ENCODE measurements at places on chromosomes 3 and 15.

- no peak for DNase-seq
These were observed 1.4 kb upstream of the ROBO1 start for GRCh38 chr3:79769229-79769628.

DNA sequence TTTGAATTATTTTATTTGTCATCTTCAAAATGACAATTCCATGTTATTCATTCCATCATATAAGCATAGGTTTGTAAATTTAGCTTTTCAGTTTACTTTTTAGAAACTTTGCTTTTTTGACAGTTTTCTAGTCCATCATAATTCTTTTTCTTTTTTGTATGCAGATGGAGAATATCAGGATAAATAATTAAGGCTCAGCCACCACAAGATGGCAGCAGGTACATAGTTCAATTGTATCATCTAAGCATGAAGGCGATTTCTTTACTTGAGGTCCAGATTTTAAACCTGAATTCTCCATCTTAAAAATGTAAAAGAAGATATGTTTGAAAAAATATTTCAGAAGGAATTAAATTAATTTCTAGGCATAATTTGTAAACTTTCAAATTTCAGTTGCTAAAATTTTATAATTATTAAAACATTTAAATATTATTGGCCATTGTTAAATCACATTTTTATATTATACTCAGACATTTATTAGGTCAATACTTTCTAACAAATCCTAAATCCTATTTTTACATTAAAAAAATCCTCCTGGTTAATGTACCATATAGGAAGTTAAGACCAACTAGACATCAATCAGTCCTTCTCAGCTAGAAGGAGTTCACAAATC is 15.1 kb downstream of the PLSCR5 start:
- DNase-seq: no peak

DNA sequence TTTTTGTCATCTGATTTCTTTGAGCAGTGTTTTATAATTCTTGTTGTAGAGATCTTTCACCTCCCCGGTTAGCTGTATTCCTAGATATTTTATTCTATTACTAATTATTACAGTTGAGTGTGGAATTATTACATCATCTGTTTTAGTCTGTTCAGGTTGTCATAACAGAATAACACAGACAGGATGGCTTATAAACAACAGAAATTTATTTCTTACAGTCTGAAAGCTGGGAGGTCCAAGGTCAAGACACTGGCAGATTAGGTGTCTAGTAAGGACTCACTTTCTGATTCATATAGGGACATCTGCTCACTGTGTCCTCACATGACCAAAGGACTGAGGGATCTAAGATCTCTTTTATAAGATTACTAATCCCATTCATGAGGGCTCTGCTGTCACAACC is 121.3 kb upstream of the THBS1 start:
- no peak for DNase-seq

- DNase-seq: no peak
These were observed 60.8 kb downstream of the ZNF609 start for GRCh38 chr15:64521201-64521600.

DNA sequence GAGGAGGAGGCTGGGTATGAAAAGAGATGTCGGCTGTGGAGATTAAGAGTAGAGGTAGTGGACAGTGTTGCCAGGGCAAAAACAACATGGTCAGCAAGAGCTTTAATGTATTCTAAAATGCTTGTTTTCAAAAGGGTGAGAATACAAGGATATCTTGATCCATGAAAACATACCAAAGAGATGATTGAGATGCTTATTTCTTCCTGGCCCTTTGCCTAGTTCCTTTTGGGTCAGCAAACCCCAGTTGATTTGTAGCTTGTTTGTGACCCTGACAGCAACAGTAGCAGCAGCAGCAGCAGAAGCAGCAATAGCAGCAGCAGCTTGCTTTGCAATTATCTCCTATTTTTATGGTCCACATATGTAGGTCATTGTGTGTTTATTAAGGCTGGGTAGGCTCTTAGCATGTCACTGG is 337.3 kb downstream of the LPP start:
- DNase-seq: no peak

DNA sequence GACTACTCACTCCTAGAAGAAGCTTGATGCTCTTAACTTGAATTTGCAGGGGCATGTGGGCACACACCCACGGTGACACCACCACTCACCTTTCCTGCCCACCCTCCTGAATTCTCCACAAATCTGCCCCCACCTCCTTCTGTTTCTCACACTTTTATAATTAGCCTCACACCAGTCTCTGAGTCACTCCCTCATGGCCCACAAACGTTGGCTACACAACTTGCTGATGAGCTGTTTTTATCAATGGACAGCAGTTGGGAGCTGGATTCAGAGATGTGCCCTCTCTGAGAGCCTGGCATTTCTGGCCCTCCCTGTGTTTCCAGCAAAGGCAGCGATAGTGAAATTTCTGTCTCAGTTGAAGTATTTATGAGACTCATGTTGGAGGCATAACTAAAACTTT is 1.3 kb downstream of the COLQ start:
- peak; percentile 26 for DNase-seq

GRCh38 chr3:188283347-188283746 is 129.4 kb downstream of the LPP start:
- DNase-seq: no peak

DNA sequence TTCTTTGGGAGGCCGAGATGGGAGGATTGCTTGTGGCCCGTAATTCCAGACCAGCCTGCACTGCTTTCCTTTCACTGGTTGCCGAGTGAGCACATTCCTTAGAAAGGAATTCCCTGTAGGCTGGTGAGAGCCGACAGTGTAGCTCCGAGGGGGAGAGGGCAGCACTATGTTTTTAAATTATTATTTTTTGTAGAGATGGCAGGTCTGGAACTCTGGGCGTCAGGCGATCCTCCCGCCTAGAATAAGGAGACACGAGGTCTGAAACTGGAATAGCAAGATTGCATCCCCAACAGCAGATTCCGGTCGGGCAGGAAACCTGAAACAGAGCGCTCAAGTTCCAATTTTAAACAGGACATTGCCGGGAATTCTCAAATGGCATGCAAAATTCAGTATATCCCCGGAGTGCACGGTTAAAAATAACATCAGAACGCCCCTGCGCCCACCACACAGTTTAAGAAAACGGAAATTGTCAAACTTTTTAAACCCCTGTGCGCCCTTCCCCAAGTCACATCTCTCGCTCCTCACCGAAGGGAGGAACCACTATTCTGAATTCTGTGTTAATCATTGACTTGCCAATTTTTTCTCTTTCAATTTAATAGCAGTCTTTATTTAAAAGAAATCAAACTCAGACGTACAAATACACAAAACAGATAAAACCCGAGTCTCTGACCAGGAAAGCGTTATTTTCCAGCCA is 643 bp upstream of the RNU5B-1 start:
- no peak for DNase-seq

DNA sequence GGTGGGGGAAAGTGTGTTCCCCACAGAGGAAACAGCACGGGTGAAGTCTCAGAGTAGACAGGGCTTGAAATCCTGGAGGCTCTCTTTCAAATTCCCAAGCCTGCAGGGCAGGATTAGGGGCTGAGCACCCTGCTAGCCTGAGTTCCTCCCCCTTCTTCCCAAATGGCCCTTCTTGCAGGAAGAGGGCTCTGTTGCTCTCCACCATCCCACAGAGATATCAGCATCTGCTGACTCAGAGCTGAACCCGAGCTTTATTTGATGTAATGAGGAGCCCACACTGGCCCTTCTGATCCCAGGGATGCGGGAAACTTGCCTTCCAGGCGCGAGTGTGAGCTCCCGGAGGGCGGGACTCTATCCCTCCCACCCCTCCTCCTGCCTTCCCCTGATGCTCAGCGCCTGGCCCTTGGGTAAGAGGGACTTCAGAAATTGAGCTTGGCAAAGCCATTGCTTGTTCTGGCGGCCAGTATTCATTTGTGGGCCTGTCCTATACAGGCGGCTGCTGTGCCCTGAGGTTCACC is 1.4 kb upstream of the STRA6 start:
- no peak for DNase-seq

DNA sequence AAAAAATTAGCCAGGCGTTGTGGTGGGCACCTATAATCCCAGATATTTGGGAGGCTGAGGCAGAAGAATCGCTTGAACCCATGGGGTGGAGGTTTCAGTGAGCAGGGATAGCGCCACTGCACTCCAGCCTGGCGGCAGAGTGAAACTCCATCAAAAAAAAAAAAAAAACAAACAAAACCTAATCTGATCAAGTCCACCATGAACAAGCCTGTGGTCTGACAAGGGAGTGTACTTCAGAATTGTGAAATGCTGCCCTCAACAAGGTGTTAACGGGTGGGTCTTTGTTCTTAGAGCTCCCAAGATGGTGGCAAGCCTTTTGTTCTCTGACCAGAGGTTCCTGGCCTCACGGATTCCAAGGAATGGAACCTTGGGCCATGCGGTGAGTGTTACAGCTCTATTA is 24.2 kb upstream of the SLC30A4 start:
- DNase-seq: no peak
